ENCODE measurements at places on chromosomes 6 and 20.
A peak's percentile ranks its signal among the peaks of the same experiment; 100 is the strongest.

DNA sequence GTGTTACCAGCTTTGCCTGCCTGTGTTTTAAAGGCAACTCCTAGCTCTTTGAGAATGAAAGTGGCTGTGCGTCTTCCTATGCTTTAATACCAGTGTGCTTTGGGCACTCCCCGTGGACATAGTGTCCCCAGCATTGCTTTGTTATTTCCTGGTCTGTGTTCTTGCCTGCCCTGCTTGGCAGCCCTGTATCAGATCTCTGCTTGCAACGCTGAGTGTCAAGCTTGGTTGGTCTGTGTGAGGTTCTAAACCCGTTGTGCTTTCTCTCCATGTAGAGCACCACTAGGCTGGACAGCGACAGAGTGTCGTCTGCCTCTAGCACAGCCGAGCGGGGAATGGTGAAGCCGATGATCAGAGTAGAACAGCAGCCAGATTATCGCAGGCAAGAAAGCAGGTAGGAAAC is 80.2 kb downstream of the AFDN start:
- peak; percentile 29 for DNase-seq

DNA sequence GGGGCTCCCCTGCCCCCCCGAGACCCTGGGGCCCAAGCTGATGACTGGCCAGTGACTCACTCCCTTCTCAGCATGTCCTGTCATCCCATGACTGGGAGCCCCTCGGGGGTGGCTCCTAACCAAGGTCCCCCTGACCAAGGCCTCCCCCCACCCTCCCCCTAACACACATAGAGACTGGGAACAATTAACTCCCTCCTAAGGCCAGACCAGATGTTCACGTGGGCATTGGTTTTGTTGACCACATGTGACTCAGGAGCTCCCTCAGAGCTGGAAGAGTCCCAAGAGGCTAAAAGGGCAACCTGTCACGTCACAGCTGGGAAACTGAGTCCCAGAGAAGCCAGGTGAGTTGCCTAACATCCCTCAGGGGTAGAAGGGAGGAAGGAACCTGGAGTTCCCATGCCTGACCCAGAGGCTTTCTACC is 10.6 kb upstream of the CCN5 start:
- DNase-seq = no peak

GRCh38 chr6:157669747-157670216 is 153.3 kb upstream of the SNX9 start:
- DNase-seq = peak; percentile 63

- DNase-seq = no peak
These were observed 75.7 kb downstream of the SIM1 start for GRCh38 chr6:100388868-100389519.

DNA sequence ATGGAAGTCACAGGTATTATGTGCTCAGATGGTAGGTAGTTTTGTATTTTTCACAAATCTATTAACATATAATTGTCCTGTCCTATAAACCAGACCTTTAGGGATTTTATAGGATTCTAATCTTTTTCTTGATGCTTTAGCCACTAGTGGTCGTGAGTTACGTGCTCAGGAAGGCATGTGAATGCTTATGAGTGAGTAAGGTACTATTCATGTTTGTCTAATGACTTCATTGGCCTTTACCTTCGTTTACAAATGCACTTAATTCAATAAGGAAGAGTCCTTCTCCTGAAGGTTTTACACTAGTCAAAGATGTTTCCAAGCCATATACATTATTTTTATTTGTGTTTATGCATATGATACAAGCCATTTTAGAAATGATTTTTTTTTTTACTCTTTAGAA is 23.0 kb downstream of the PACRG start:
- no peak for DNase-seq

- DNase-seq = no peak
These were observed 230.2 kb upstream of the FOXQ1 start for GRCh38 chr6:1081551-1082284.

DNA sequence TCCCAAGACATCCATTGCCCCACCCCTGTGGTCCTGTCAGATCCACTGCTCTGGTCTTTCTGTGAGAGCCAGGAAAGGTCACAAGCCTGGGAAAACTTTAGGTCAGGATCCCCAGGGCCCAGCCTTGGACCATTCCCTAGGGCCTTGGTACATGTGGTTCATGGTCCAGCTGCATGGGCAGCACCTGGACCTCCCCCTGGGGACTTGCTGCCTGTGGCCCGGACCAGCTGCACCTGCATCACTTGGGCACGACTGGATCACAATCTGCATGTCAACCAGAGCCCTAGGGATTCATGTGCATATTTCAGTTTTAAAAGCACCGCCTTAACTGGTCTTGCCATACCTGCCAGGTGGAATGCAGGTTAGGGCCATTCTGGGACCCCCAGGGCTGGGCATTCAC is 44.3 kb upstream of the MC3R start:
- DNase-seq = no peak

DNA sequence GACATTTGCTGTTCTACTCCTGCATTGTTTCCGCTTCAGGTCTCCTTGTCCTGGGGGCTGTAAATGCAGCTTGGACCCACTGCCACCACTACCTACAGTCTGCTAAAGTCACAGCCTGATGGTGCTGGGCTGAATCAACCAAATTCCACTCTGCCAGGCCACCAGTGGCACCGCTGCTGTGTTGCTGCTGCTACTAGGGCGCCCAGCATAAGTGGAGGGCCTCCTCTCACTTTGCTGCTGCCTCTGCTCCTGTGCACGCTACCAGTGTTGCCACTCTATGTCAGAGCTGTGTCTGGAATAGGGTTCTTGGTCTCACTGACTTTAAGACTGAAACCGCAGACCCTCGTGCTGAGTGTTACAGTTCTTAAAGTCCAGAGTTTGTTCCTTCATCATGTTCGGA is 1.4 kb upstream of the SSR1 start:
- DNase-seq = no peak

DNA sequence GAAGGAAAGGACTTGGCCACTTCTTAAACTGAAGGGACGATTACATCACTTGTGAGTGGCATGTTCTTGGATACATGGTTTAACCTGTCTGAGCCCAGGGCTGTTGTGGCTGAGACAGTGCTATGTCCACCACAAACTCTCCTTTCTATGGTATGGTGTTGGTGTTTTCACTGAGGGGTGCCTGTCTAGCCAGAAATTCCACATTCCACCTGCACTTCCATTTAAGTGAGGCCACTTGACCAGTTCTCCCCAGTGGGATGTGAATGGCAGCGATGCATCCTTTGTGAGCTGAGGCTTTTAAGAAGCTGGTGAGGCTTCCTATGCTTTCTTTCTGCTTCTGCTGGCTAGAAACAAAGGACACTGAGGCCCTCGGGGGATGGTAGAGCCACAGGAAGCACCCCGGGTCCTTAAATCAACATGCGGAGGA is 151.4 kb upstream of the CHD6 start:
- no peak for DNase-seq

- DNase-seq = no peak
These were observed 47.1 kb upstream of the FAM184A start for GRCh38 chr6:119125576-119125975.

DNA sequence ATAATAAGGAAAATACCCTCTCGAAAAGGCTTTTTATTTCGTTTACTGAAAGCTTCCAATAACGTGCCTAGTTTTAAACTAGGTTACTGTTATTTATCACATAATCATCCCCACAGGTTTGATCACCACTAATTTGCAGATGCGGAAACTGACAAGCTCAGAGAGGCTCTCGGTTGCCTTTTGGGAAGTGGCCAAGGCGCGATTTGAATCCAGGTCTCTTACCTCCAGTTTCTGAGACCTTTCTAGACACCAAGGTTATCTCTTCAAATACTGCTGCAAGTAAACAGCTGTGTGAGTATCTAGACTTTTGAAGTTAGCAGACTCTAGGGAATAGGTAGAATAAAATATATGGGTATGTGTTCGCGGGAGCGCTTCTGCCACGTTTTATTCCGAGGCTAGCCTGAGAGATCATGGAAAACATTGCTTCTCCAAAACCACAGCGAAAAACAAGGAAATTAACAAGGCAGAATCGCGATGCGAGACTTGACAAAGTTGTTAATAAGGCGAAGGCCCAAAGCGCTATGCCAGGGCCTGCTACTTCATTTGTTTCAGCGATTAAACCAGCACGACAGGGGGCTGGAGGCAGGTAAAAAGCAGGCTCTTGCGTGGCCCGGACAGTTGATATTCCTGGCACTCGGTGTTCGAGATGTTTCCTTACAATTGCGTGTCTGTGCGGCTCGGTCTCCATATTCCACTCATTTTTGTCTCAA is 1.8 kb upstream of the JARID2 start:
- DNase-seq = no peak

DNA sequence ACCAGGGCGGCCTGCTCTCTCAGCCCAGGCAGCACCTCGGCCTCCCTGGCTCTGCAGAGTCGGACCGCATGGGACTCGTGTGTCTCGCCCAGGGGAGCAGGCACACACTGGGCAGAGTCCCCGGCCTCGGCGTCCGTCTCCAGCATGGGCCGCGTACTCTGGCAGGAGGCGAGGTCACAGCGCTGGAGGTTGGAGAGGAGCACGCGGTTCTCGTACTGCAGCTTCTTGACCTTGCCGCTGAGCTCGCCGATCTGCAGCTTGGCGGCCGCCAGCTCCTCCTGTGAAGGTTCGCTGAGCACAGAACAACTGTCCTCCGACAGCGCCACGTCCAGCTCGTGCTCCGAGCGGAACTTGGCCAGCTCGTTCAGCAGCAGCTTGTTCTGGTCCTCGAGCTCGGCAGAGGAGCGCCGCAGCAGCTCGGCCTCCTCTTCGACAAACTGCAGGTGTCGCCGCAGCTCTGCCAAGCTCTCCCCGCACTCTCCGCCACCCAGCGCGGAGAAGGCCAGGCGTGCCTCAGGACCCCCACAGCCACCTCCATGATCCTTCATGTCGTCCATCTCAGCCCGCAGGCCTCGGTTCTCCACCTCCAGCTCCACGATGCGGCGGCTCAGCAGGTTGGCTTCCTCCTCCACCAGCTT is 42.0 kb upstream of the DSN1 start:
- DNase-seq = no peak

DNA sequence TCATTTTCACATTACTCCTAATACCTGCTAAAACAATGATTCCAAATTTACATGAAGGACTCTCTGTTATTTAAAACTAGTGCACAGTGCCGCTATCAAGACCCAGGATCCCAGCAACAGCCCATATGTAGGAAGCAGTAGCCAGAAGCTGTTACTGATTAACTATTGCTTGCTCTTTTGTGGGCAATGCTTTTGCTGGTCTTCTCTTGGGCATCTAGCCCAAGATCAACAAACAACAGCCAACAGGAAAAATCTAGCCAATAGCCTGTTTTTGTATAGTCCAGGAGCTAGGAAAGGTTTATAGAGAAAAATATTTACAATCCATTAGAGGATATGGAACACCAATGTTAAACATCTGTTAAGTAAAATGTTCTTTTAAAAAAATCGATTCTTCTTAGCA is 22.1 kb upstream of the TENT5A start:
- DNase-seq = no peak

DNA sequence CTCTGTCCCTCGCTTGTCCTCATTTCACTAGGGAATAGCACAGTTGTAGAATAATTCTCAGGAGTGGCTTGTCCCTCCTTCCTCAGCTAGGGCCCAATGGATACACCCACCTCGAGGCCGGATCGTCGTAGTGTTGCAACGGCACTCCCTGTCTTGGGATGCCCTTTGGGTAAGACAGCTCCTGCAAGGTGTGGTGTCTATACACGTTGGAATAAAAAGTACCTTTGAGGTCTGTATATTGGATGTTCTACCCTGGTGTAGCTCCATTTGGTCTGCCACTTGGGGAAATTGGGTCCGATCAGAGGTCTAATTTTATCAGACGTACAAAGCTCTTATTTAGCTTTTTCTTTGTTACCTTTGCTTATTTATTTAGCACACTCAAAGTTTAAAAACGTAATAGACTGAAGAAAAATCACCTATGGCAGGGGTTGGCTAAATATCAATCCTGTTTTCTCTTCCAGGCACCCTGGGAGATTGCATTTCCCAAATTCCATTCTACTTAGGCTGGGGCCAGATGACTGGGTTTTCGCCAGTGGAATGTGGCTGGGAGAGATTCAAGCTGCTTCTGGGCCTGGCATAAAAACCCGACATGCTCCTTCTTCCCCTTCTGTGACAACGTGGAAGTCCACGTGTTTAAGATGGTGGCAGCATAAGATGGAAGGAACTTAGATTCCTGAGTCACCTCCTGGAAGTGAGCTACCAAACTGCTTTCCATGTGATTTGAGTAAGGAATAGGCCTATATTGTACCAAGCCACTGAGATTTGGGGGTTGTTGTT is 82.3 kb upstream of the CD83 start:
- no peak for DNase-seq

DNA sequence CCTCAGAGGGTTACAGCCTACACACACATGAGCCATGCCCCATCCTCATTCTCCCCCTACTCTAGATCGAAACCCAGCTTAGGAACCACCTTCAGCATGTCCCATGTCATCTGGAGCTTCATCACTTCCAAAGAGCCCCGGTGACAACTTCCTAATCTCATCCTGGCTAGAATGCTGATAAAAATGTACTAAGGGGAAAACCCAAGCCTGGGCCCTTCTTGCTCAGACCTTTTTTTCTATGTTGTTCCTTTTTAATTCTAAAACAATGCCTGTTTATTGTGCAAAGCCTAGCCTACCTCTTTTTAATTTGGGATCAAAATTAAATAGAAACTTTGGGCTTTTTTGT is 44.1 kb upstream of the NT5E start:
- DNase-seq = no peak

DNA sequence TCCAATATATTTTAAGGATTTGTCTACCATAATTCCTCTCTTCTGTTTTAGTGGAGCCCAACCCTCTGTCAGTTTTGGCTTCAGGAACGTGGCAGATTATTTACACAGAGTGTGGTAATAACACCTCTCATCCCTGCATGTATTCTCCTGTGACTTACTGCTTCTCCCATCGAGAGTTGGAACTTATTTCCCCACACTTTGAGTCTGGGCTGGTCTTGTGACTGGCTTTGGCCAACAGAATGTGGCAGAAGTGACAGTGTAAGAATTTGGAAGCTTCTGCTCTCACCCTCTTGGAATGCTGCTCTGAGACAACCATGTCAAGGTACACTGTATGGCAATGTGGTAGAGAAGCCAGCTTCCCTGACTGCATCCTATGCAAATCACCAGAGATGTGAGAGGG is 407.7 kb downstream of the EPM2A start:
- no peak for DNase-seq

DNA sequence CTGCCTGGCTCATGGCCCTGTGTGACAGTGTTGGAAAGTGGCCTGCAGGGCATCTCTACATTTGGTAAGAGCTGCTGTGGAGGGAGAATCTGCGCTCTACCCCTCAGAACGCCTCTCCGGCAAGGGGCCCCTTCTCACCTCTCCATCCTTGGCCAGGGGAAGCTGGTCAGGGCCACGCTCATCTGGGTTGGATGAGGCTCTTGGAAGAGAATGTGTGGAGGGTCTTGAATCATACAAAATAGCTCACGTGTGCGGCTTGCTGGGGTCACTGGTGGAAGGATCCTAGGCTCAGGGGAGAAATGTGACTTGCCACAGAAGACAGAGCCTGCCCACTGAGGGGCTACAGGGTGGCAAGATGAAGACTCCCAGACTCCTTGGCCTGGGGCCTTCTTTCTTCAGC is 105.0 kb downstream of the SCML4 start:
- no peak for DNase-seq

Data from nephron progenitor cell (in vitro differentiated cells).